AG09309 (cell line): ENCODE measurements at places on chromosomes 7 and 10.

- DNase-seq, result no peak
Observed at GRCh38 chr10:119024882-119025281, 4.6 kb upstream of the NANOS1 start.

- DNase-seq, result no peak
Observed at GRCh38 chr7:128911423-128912031, 1.0 kb upstream of the KCP start.

DNA sequence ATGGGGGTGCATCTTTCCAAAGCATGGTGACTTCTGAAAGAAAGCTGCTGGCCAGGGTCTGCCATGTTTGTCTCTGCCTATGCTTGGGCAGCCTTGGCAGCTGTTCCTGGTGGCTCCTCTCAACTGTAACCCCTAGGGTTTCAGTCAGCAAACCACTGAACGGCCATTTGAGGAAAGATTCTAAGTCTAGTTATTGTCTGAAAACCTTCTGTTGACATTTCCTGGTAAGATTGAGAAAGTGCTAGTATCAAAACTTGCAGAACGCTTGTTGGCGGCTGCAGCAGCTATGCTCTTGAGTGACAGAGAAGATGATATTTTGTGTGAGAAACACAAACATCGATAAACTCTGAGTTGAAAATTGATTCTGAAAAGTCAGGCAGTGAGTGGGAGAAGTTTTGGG lies 523.1 kb downstream of the LRMDA start:
- no peak for DNase-seq

DNA sequence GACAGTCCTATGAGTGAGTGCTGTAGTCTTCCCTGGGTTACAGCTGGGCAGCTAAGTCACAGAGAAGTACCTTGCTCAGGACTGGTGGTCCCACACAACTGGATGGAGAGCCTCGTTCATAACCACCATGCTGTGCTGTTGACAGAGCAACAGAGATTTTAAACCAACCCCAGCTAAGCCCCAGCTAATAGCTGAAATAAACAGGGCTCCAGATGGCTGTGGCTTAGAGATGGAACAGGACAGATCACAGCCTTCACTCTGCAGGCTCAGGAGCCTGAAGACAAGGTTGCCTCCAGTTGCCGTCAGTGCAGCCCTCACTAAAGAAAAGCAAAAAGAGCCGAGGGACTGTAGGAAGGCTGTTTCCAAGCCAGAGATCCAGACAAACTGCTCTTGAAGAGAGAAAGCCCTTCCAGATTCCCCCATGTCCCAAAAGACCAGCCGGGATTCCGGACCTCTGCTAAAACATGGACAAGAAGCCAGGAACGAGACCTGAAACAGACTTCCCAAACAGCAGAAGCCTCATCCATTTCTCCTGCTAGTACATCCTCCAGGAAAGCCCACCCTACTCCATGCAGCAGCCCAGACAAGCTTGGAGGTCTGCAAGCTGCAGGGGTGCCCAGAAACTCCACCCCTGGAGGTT lies 4.2 kb downstream of the HTRA1 start:
- no peak for DNase-seq

GRCh38 chr7:2100278-2101208 lies 132.2 kb downstream of the MAD1L1 start:
- DNase-seq, result no peak

DNA sequence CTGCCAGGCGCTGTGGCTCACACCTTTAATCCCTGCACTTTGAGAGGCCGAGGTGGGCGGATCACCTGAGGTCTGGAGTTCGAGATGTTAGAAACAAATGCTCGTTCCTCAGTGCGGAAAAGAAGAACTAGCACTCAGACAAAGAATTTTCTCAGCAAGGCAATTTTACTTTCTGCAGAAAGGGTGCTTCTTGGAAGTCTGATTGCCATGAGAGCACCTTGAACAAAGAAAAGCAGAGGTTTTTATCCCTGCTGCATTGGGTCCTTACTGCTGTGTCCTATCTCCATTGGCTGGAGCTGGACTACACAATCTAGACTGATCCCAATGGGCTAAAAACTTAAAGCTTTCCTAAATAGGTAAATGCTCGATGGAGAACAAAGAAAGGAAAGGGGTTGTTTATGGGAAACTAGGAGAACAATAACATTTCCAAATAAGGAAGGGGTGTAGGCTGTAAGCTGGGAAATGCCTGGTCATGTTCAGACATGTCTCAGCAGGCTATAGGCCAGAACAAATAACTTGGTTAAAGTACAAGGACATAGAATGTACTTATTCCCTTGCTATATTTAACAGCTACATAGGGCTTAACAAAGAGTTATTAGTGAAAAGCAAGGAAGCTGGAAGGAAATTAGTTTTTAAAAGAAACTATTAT lies 26.1 kb upstream of the ACTR3B start:
- DNase-seq, result no peak
